ENCODE measurements at places on chromosomes 5 and 9.

GRCh38 chr9:27626244-27627187 lies 53.2 kb upstream of the C9orf72 start:
- no peak for DNase-seq

GRCh38 chr5:107673368-107674136 lies 2.8 kb upstream of the EFNA5 start:
- DNase-seq: peak; percentile 40

GRCh38 chr9:123561046-123561445 lies 205.0 kb downstream of the CRB2 start:
- no peak for DNase-seq

- DNase-seq: no peak
These were observed 55.0 kb upstream of the IER5L start for GRCh38 chr9:129232839-129233591.

DNA sequence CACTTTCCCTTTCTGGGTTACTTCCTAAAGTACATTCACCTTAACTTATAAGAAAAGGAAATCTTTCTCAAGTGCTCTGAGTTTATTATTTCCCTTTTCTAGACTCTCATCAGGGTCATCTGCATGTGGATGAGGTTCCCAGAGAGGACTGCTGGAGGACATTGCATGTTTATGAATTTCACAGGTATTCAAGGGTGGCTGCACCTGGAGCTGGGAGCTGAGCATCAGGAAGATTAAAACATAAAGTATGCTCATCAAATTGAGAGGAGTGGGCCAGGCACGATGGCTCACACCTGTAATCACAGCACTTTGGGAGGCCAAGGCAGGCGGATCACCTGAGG lies 34.7 kb upstream of the PLIN2 start:
- DNase-seq: no peak

DNA sequence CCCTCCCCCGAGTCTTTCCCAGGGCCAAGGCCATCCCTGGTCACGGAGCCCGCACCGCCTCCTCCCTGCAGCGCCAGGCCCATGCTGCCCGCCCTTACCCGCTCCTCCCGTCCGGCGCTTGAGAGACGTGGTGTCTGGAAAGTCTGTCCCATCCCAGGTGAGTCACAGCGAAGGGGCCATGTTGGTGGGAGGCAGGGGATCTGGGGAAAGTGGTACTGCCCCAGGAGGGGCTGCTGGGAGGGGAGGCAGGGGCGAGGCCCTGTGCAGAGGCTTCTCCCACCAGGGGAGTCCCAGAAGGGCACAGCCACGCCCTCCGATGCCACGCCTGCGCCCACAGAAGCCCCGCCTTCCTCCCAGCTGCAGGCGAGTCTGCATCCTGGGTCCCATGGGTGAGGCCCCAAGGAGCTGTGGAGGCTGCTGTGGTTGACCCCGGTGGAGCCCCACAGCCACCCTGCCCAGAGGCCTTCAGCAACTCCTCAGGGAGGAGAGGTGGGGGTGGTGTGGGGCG lies 107.0 kb upstream of the PPP1R26 start:
- no peak for DNase-seq

Measured in T follicular helper cell (primary cell).